Smooth muscle cell of the brain vasculature (primary cell): ENCODE measurements at places on chromosomes 2 and 18.

DNA sequence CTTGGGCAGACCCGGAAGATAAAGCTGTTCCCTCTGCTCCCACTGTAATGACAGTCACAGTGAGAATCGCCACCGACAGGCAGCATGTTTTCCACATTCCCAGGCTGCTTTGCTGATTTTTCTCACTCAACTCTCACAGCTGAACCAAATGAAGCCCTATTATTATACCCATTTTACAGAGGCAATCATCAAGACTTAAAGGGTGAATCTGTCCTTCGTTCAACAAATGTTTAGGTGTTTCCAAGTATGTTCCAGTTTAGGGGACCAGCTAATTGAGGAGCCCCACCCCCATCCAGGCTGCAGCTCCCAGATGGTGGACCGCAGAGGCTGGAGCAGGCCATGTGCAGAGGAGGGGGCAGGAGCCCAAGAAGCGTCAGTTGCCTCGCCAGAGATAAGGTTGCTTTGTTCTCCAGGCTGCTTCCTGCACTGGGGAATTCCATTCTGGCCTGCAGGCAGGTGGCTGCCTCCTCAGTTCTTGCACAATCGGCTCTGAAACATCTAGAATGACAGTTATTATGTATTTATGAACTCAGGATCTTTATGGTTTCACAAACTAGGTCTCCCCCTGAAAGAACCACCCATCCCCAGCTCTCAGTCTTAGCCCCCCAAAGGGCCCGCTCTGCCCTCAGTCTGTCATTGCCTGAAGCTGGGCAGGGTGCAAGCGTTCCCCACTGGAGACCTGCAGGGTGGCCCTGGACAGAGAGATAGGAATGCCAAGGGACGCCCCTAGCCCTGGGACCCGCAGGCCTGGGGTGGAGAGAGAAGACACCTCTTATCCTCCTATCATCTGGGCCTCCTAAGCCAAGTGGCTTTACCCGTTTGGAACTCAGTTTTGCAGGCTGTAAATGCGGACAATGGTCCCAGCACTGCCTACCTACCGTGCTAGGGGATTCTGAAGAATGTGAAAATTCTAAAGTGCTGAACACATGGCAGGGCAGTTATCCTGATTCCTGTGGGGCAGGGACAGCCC is 49.1 kb upstream of the MYCN start:
- no peak for DNase-seq

- DNase-seq = no peak
Observed at GRCh38 chr2:180255981-180256380, 248.9 kb upstream of the CWC22 start.

GRCh38 chr2:126975671-126976655 is 77.3 kb downstream of the TEX51 start:
- no peak for DNase-seq

DNA sequence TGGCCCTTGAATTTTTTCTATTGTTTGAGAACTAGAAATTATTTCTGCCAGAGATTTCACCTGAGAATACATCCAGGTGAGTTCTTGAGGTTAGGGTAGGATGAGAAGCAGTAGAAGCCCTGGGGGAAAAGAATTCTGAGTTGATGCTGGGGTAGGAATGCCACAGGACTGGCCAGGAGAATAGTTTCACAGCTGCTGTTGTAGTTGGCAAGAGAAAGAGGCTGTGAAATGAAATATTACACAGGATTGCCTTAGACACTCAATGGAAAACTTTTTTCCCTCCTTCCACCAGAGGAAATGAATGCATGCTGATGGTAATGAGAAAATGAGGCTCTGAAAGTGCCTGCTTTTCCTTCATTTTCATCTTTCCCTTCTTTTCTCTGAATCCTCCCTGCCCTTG is 54.6 kb downstream of the PRKCE start:
- no peak for DNase-seq
